ENCODE measurements at places on chromosomes 2 and 18.

- DNase-seq, result peak; percentile 13
Measured at GRCh38 chr18:3230401-3231334, 10.9 kb upstream of the MYOM1 start.

GRCh38 chr2:113806217-113806913 is 49.9 kb upstream of the SLC35F5 start:
- DNase-seq, result no peak

DNA sequence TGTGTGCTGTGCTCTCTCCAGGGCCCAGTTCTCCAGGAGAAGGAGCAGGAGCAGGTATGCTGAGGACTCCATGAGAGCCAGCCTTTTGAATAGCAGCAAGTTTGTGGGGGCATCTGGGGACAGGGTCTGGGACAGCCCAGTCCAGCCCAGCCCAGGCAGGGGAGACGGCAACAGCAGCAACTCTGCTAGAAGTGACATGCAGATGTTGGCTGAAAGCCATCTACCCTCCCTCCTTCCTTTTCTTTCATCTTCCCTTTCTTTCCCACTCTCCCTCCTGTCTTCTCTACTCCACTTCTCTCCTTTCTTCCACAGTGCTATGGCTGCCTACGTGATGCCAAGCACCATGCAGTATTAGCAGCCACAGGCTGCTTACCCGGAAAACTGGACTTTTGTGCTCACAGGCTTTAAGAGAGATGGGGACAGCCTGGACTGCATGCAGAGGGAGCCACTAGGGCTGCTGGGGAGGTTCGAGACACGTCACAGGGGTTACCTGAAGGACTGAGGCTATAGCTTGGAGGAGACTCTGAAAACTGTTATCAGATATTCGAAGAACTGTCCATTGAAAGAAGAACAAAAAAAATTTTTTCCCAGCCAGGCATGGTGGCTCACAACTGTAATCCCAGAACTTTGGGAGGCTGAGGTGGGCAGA is 23.8 kb upstream of the YWHAQ start:
- DNase-seq, result peak; percentile 39

- DNase-seq, result no peak
Measured at GRCh38 chr2:72292433-72292832, 144.8 kb upstream of the CYP26B1 start.

GRCh38 chr2:231422056-231422455 is 26.5 kb downstream of the B3GNT7 start:
- DNase-seq, result no peak
